GM23248 (cell line): ENCODE measurements at places on chromosomes 11 and 22. TPM values are rescaled to one million over a fixed set of nuclear protein-coding genes. Genes with fewer than 3 reads are reported as not detected.

The DDX25 gene
- not detected in 2 replicates for polyA plus RNA-seq

The PRG3 gene
- not detected in 2 replicates for polyA plus RNA-seq

DNA sequence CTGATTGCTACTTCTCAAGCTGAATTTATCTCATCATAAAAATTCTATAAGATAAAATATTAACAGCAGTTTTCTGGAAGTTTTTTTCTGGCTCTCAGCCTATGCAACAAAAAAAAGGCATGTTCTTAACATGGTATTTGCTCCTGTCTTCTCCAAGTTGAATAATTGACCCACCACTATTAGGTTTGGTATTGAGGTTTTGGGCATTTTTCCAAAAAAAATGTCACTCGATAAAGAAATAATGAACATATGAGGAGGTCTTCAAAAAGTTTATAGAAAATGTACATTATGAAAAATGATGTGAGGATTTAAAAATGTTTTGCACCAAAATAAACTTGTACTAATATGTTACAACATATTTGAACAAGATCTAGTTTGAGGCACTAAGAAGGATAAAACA is 808.6 kb upstream of the RAG2 start:
- H3K27ac ChIP-seq, result no peak overlapping the region
- H3K4me3 ChIP-seq, result no peak overlapping the region
- H3K4me1 ChIP-seq, result no peaks in the 10 kb centered on the region
- H3K36me3 ChIP-seq, result no peaks in the 10 kb centered on the region
- no peak for DNase-seq

DNA sequence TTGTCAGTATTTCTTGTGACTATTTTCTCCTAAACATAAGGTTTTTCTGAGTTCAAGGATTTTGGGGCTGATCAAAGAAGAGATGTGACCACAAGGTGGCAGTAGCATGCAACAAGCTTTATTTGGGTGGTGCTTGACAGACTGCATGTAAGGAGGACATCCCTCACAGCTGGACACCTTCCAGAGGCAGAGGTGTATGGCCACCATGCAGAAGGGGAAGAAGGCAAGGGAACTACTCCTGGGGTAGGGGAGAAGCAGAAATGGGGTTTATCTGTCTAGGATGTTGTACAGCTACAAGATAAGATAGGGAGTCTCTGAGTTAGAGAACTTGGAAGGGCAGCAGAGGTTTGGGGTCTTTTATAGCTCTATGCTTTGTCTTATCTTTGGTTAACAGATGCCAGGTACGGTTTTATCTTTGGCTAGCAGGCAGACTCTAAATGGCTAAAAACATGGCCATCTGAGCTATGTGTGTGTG is 5.1 kb upstream of the BIRC2 start:
- peak; percentile 90 for DNase-seq
- H3K36me3 ChIP-seq, result no peaks in the 10 kb centered on the region
- no peaks in the 10 kb centered on the region for H3K27me3 ChIP-seq
- no peak overlapping the region for H3K27ac ChIP-seq
- H3K4me3 ChIP-seq, result no peak overlapping the region

GRCh38 chr11:61868571-61869428 is 22.5 kb downstream of the FADS3 start:
- H3K27ac ChIP-seq, result no peak overlapping the region
- no peaks in the 10 kb centered on the region for H3K27me3 ChIP-seq
- H3K36me3 ChIP-seq, result no peaks in the 10 kb centered on the region

GRCh38 chr11:111878385-111878848 is 548 bp downstream of the FDXACB1 start:
- H3K4me3 ChIP-seq, result peak overlapping the region; percentile 83
- peak overlapping the region; percentile 98 for H3K27ac ChIP-seq
- no peaks in the 10 kb centered on the region for H3K36me3 ChIP-seq
- peak; percentile 47 for DNase-seq

DNA sequence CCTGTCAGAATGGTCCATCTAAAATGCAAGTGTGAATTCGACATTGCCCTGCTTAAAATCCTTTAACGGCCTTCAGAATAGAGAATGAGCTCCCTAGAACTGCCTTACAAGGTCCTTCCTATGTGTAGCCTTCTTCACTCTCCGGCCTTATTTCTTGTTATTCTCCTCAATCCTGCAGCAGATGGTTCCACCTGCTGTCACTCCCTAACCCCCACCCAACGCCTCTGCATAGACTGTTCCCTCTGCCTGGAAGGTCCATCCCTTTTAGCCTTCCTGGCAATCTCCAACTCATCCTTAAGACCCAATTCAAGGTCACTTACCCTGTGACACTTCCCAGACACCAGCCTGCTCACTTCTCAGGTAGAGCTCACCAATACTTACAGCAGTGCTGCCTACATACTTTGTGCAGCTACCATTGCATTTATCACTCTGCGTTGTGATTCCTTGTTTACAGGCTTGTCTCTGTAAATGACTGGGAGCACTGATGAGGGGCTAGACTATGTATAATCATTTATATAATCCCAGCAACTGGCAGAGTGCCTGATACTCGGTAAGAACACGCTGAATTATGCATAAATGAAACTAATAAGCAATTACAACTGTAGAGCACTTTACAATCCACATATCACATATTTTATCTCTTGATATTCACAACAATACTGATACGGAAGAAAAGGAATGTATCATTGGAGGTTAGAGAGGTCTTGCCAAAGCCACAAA is 58.9 kb downstream of the CLPB start:
- no peak overlapping the region for H3K4me3 ChIP-seq
- H3K4me1 ChIP-seq, result no peaks in the 10 kb centered on the region
- no peaks in the 10 kb centered on the region for H3K27me3 ChIP-seq
- DNase-seq, result no peak
- no peaks in the 10 kb centered on the region for H3K36me3 ChIP-seq
- no peak overlapping the region for H3K27ac ChIP-seq
